K562 (cell line): ENCODE measurements at places on chromosomes 7 and 10. TPM values are rescaled to one million over a fixed set of nuclear protein-coding genes. Genes with fewer than 3 reads are reported as not detected.

DNA sequence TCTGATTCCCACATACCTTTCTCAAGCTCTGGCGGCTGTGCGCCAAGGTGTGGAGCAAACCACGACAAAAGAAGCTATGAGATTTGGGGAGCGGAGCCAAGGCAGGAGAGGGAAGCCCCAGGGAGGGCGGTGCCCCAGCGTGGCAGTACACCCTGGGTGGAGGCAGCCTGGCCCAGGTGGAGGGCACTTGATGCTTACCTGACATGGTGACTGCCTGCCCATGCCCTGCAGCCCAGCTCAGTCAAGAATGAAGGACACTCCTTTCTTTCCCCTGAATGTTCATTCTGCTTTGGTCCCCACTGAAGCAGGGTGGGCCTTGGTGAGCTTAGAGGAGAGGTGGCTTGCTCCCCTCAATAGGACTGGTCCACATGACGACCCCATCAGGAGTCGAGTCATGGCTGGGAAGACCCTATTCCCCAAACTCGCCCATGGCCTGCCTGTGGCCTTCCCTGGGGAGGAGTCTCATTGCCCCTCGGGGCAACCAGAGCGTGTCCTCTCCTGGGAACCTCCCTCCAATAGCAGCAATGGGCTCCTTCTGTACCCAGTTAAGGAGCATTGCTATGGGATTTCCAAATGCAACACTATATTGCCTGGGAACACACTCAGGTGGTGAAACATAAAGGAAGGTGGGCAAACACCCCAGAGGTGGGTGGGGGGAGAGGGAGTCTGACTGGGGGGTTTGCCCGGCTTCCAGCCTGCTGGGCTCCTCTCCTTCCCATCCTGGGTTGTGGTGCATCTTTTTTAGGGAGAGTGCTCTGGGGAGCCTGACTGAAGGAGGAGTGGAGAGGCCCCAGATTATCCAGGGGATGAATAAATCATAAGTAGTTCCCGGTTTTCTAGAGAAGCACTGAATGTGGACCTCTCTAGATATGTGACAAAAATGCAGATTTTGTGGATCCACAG, 22.7 kb downstream of the RAMP3 start:
- no peak overlapping the region for H3K4me3 ChIP-seq
- H3K36me3 ChIP-seq, result no peaks in the 10 kb centered on the region
- H3K27me3 ChIP-seq, result no peaks in the 10 kb centered on the region
- DNase-seq, result no peak
- H3K4me1 ChIP-seq, result no peaks in the 10 kb centered on the region

Gene TSC22D4
- 57.9 and 61.0 TPM in 2 replicates for polyA plus RNA-seq

Gene C10orf53
- not detected in 2 replicates for polyA plus RNA-seq

DNA sequence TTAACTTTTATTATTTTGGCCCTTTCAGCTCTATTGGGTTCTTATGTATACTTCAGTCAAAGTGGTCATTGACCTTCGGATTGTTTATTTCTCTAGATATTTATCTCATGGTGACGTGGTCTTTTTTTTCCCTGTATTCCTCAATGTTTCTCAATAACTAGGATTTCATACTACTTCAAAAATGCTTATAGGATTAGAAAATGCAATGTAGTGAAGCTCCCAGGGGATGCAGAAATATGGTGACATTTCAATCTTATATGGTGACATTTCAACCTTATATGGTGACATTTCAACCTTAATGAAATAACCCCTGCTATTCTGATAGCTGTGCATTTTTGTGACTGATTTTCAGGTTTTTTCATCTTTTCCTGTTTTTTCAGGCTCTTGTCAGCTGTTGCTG, 51.4 kb downstream of the CHRM2 start:
- no peak for DNase-seq
- H3K36me3 ChIP-seq, result no peaks in the 10 kb centered on the region
- H3K4me1 ChIP-seq, result no peaks in the 10 kb centered on the region
- no peak overlapping the region for H3K27ac ChIP-seq

DNA sequence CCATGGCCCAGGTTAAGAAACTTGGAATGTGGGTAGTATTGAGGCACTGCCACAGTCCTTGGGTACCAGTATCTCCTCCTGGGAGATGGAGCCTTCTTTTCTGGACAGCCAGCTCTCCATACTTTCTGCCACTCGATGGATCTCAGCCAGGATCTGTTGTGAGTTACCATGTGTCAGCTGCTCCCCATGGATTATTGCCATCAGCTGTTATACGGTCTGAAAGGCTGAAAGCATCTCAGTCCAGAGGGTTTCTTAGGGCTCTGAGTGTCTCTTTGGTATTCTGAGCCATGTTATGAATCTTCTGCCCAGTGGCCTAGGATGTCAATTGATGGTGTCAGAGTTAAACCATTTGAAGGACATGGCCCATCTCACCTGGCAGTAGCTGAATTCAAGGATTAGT, 197.5 kb downstream of the C7orf25 start:
- no peaks in the 10 kb centered on the region for H3K4me1 ChIP-seq
- 0 out of 2 replicates have a peak, but pooled peaks cover 3% of the 10 kb centered on the region for H3K27me3 ChIP-seq
- H3K36me3 ChIP-seq, result no peaks in the 10 kb centered on the region
- no peak overlapping the region for H3K27ac ChIP-seq
- DNase-seq, result no peak

- DNase-seq, result no peak
- H3K27me3 ChIP-seq, result no peaks in the 10 kb centered on the region
- H3K4me3 ChIP-seq, result no peak overlapping the region
- no peaks in the 10 kb centered on the region for H3K36me3 ChIP-seq
- no peaks in the 10 kb centered on the region for H3K4me1 ChIP-seq
Observed at GRCh38 chr7:123939784-123940183, 14.7 kb downstream of the SPAM1 start.

GRCh38 chr7:129055294-129055816, 444 bp upstream of the TNPO3 start:
- no peak for DNase-seq
- peak overlapping the region; percentile 80 for H3K4me3 ChIP-seq
- peaks cover 21% of the 10 kb centered on the region for H3K4me1 ChIP-seq
- peaks cover 17% of the 10 kb centered on the region for H3K36me3 ChIP-seq
- peak overlapping the region; percentile 99 for H3K27ac ChIP-seq

GRCh38 chr7:104943502-104944343, 70.3 kb upstream of the KMT2E start:
- peak; percentile 95 for DNase-seq
- H3K36me3 ChIP-seq, result no peaks in the 10 kb centered on the region
- H3K27me3 ChIP-seq, result peaks cover 8% of the 10 kb centered on the region
- H3K4me3 ChIP-seq, result no peak overlapping the region
- H3K4me1 ChIP-seq, result peaks cover 20% of the 10 kb centered on the region
- peak overlapping the region; percentile 63; the same call in 2 of the 3 replicates for H3K27ac ChIP-seq

GRCh38 chr10:21807180-21807579, 196.3 kb downstream of the DNAJC1 start:
- DNase-seq, result peak; percentile 75
- peaks cover 10% of the 10 kb centered on the region; the same call in 1 of the 3 replicates for H3K36me3 ChIP-seq
- H3K4me3 ChIP-seq, result peak overlapping the region; percentile 36; the same call in 1 of the 2 replicates
- H3K4me1 ChIP-seq, result peaks cover 45% of the 10 kb centered on the region
- H3K27me3 ChIP-seq, result no peaks in the 10 kb centered on the region

GRCh38 chr7:139915268-139915863, 86.3 kb downstream of the TBXAS1 start:
- DNase-seq, result no peak
- H3K27ac ChIP-seq, result peak overlapping the region; percentile 85
- no peaks in the 10 kb centered on the region for H3K27me3 ChIP-seq
- H3K4me1 ChIP-seq, result peaks cover 28% of the 10 kb centered on the region
- peaks cover 18% of the 10 kb centered on the region; the same call in 2 of the 3 replicates for H3K36me3 ChIP-seq

DNA sequence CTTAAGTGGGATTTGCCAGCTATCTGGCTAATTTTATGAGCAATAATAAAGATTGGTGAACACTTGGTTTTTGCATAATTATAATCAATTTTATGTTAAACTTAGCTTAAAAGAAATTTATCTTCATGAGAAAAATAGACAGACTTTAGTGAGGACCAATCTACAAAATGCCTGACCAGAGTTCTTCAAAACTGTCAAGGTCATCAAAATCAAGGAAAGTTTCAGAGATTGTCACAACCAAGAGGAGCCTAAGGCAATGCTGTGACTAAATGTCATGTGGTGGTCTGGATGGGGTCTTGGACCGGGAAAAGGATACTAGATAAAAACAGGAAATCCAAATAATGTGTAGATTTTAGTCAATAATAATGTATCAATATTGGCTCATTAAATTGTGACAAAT, 17.7 kb upstream of the FAM170B start:
- no peak for DNase-seq
- H3K27me3 ChIP-seq, result no peaks in the 10 kb centered on the region
- H3K36me3 ChIP-seq, result peaks cover 15% of the 10 kb centered on the region; the same call in 1 of the 3 replicates
- no peak overlapping the region for H3K4me3 ChIP-seq
- H3K4me1 ChIP-seq, result peaks cover 10% of the 10 kb centered on the region; the same call in 1 of the 2 replicates

DNA sequence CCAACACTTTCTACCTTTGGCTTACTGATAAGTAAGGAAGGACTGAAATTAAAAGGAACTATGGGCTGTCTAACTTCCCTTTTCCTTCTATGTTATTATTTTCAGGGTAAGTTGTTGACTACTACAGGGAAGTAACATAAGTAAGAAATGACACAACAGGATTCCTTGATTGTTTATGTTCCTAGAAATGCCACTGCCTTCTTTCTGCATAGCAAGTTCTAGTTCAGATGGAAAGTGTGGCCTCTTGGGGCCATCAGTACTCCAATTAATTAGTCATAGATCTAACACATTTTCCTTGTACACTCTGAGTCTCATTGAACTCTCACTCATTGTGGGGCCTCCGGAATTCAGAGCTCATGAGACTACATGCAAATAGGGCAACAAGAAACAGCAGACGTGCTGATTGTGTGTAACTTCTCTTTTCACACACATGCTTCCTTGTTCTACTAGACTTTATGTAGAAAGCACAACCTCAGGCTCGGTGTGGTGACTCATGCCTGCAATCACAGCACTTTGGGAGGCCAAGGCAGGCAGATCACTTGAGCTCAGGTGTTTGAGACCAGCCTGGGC, 35.3 kb upstream of the HIBADH start:
- no peak for DNase-seq
- H3K36me3 ChIP-seq, result no peaks in the 10 kb centered on the region
- no peak overlapping the region for H3K27ac ChIP-seq
- H3K4me1 ChIP-seq, result no peaks in the 10 kb centered on the region; the same call in 2 of the 3 replicates
- no peaks in the 10 kb centered on the region for H3K27me3 ChIP-seq

- no peak overlapping the region for H3K4me3 ChIP-seq
- H3K27me3 ChIP-seq, result no peaks in the 10 kb centered on the region
- H3K4me1 ChIP-seq, result no peaks in the 10 kb centered on the region
- H3K27ac ChIP-seq, result no peak overlapping the region
- H3K36me3 ChIP-seq, result no peaks in the 10 kb centered on the region
Observed at GRCh38 chr7:48179496-48180030, 8.3 kb downstream of the ABCA13 start.

Gene TRPV6
- polyA plus RNA-seq, result 0.22 and 0.32 TPM in 2 replicates

DNA sequence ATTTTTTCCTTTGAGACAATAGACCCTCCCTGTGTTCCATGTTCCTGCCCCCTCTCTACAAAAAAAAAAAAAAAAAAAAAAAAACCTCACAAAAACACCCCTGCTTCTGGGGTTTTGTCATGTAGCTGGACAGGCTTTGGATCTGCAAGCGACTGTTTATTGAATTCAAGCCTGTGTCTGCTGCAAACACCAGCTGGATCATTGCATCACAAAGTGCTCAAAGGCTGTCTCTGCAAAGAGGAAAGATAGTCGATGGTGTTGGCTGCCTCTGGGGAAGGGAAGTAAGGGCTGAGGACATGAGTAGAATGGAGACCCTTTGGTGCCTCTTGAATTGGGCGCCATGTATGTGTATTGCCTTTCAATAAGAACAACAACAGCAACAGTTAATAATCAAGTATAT, 471.2 kb downstream of the PLXNA4 start:
- DNase-seq, result no peak
- H3K36me3 ChIP-seq, result no peaks in the 10 kb centered on the region
- no peaks in the 10 kb centered on the region; the same call in 2 of the 3 replicates for H3K27me3 ChIP-seq
- H3K4me3 ChIP-seq, result no peak overlapping the region

GRCh38 chr10:54650547-54650946, 150.5 kb downstream of the PCDH15 start:
- no peak overlapping the region for H3K27ac ChIP-seq
- no peaks in the 10 kb centered on the region for H3K36me3 ChIP-seq
- DNase-seq, result no peak
- no peak overlapping the region for H3K4me3 ChIP-seq
- no peaks in the 10 kb centered on the region for H3K27me3 ChIP-seq

GRCh38 chr10:102578782-102579181, 65.5 kb upstream of the TRIM8 start:
- H3K4me1 ChIP-seq, result no peaks in the 10 kb centered on the region; the same call in 2 of the 3 replicates
- no peaks in the 10 kb centered on the region for H3K27me3 ChIP-seq
- H3K4me3 ChIP-seq, result no peak overlapping the region
- H3K27ac ChIP-seq, result no peak overlapping the region; the same call in 2 of the 3 replicates
- no peaks in the 10 kb centered on the region for H3K36me3 ChIP-seq
- no peak for DNase-seq

- H3K4me3 ChIP-seq, result no peak overlapping the region
- no peak for DNase-seq
- no peaks in the 10 kb centered on the region for H3K27me3 ChIP-seq
- no peaks in the 10 kb centered on the region for H3K36me3 ChIP-seq
Observed at GRCh38 chr10:118775478-118775877, 20.7 kb upstream of the CACUL1 start.

GRCh38 chr10:11530806-11531205, 80.6 kb downstream of the USP6NL start:
- H3K4me3 ChIP-seq, result no peak overlapping the region
- H3K36me3 ChIP-seq, result peaks cover 16% of the 10 kb centered on the region; the same call in 1 of the 3 replicates
- no peaks in the 10 kb centered on the region for H3K27me3 ChIP-seq

Gene TUBAL3
- 5.5 TPM in 2 replicates for polyA plus RNA-seq

GRCh38 chr7:146146831-146147486, 30.4 kb downstream of the CNTNAP2 start:
- no peaks in the 10 kb centered on the region for H3K27me3 ChIP-seq
- no peak for DNase-seq
- no peaks in the 10 kb centered on the region for H3K4me1 ChIP-seq
- H3K4me3 ChIP-seq, result no peak overlapping the region

DNA sequence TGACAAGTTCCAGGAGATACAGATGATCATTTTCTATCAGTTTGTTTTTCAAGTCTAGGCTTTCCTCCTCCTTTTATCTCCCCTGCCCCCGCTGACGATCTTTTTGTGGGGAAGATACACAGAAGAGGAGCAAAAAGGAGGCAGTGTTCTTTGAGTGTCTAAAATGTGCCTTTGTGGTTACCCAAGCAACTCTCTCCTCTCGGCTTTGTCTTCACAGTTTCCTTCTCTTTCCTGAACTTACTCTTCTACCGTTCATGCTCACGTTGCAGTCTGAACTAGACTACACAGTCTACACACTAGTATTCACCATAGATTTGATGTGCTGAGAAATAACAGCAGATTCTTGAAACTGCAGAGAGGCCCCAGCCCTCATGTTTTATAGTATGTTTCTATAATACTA, 23.6 kb downstream of the CEP41 start:
- no peak for DNase-seq
- no peak overlapping the region for H3K4me3 ChIP-seq
- peaks cover 6% of the 10 kb centered on the region for H3K27me3 ChIP-seq
- no peaks in the 10 kb centered on the region for H3K4me1 ChIP-seq

- no peaks in the 10 kb centered on the region for H3K4me1 ChIP-seq
- H3K27me3 ChIP-seq, result no peaks in the 10 kb centered on the region
- H3K27ac ChIP-seq, result no peak overlapping the region
- DNase-seq, result no peak
- no peak overlapping the region for H3K4me3 ChIP-seq
- peaks cover 44% of the 10 kb centered on the region; the same call in 2 of the 3 replicates for H3K36me3 ChIP-seq
Observed at GRCh38 chr7:45036317-45036716, 36.3 kb downstream of the CCM2 start.

GRCh38 chr7:137835486-137836112, 11.2 kb downstream of the DGKI start:
- peaks cover 5% of the 10 kb centered on the region for H3K27me3 ChIP-seq
- no peak for DNase-seq
- no peak overlapping the region for H3K4me3 ChIP-seq
- no peaks in the 10 kb centered on the region for H3K4me1 ChIP-seq
- no peak overlapping the region for H3K27ac ChIP-seq
- H3K36me3 ChIP-seq, result no peaks in the 10 kb centered on the region

Gene OPALIN
- polyA plus RNA-seq, result not detected in 2 replicates
